ENCODE measurements at places on chromosomes 13 and 19. TPM values are rescaled to one million over a fixed set of nuclear protein-coding genes. Genes with fewer than 3 reads are reported as not detected.

Gene ADAMTS10
- total RNA-seq: 78.6 TPM

Gene APOE
- total RNA-seq: 235 TPM

Gene LHB
- total RNA-seq: 1.1 TPM

Gene OR4F17
- not detected for total RNA-seq

Gene CCDC122
- total RNA-seq: 4.0 TPM

Gene CTXN1
- total RNA-seq: 6.1 TPM

Gene KLK4
- total RNA-seq: not detected

Gene FBN3
- 27.3 TPM for total RNA-seq

Gene PRR12
- total RNA-seq: 17.0 TPM

Gene KLK3
- not detected for total RNA-seq

Gene ZNF578
- total RNA-seq: 6.3 TPM

Gene SHISA7
- 0.12 TPM for total RNA-seq

Gene COL5A3
- total RNA-seq: 9.5 TPM

Gene KASH5
- total RNA-seq: not detected

Gene ERICH4
- total RNA-seq: 0.64 TPM

Gene KIRREL2
- total RNA-seq: 3.9 TPM

Gene PBX4
- 5.3 TPM for total RNA-seq

Gene MAMSTR
- total RNA-seq: 8.9 TPM

Gene CYP4F2
- total RNA-seq: not detected

Gene CNN1
- total RNA-seq: 8.5 TPM

Gene SHANK1
- 10.2 TPM for total RNA-seq

Gene CABP5
- total RNA-seq: not detected

Gene R3HDM4
- 54.5 TPM for total RNA-seq

Gene TUBB4A
- 17.9 TPM for total RNA-seq

Gene TEX29
- total RNA-seq: 0.58 TPM

Gene NDUFA13
- 100 TPM for total RNA-seq

Gene OR7D2
- total RNA-seq: 0.12 TPM

Gene ZNF737
- total RNA-seq: 49.7 TPM

Gene ZNF415
- 14.3 TPM for total RNA-seq

Gene FSD1
- 2.9 TPM for total RNA-seq

Gene SLC8A2
- 0.12 TPM for total RNA-seq

Gene LYL1
- total RNA-seq: 24.1 TPM

Gene LILRB1
- 3.4 TPM for total RNA-seq

Gene ZNF555
- total RNA-seq: 16.7 TPM

Gene ZNF99
- 0.82 TPM for total RNA-seq

Gene LMTK3
- 1.9 TPM for total RNA-seq

Gene IGSF23
- total RNA-seq: 0.76 TPM

Gene FNDC3A
- 64.2 TPM for total RNA-seq

Gene COX7A1
- 36.9 TPM for total RNA-seq

All from metanephros (tissue), 2 donors.